ENCODE measurements at places on chromosomes 13 and 19.
A peak's percentile ranks its signal among the peaks of the same experiment; 100 is the strongest.

DNA sequence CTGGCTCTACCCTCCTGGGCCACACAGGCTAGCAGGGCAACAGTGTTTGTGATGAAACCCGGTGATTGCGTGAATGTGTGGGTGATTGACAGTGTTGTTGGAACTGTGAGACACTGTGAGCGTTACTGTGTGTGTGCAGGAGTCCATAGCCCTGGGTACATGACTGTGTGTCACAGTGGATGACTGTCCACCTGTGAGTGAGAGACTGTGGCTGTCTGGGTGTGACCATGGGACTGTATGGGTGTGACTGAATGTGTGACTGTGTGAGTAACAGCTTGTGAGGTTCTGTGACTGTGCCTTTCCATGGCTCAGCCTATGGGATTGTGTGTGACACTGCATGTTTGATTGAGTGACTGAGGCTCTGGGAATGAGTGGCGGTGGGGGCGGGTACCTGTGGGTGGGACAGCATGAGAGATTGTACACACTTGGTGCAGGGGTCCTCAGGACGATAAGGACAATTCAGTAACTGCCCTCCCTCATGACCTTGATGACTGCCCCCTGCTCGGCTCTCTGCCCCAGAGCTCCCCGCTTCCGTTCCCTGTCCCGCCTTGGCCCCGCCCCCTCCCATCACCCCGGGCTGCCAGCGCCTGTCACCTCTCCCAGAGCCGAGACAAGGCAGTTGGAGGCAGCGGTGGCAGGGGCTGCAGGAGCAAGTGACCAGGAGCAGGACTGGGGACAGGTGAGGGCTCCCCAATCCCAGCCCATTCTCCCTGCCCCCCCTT lies at the start of gene GIPR:
Gene GIPR, plus strand, starts transcription at position 602 of the 722 bp plus-strand sequence. CDS start 1,300 bp downstream, outside the sequence.
- no peak for DNase-seq

GRCh38 chr19:38437917-38438316 lies 4.4 kb downstream of the RYR1 start:
- no peak for DNase-seq

DNA sequence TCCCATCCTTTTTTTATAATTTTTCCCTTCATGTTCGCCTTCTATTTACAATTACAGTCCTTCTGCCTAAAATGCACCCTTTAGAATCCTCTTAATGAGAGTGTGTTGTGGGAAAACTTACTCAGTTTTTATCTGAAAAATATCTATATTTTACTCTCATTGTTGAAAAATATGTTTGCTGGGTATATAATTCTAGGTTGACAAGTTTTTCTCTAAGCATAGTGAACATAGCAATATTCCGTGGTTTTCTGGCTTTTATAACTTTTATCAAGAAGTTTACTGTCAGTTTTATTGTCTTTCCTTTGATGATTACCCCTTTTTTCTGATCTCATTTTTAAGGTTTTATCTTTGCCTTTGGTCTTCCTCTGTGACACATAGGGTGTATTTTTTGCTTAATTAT lies 57.3 kb downstream of the UQCRFS1 start:
- DNase-seq, result no peak

DNA sequence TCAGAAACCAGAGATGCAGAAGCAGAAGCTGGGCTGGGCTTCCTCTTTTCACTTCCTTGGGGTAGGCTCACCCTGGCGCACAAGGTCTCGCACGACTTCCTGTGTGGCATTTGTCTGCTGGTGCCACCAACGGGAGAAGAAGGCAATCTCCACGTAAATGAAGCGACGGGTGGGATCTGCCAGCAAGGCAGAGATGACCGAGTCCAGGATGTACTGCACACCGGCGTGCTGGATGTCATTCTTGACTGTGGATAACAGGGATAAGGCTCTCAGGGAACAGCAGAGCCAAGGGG lies 1.3 kb downstream of the MAN2B1 start:
- DNase-seq, result no peak

DNA sequence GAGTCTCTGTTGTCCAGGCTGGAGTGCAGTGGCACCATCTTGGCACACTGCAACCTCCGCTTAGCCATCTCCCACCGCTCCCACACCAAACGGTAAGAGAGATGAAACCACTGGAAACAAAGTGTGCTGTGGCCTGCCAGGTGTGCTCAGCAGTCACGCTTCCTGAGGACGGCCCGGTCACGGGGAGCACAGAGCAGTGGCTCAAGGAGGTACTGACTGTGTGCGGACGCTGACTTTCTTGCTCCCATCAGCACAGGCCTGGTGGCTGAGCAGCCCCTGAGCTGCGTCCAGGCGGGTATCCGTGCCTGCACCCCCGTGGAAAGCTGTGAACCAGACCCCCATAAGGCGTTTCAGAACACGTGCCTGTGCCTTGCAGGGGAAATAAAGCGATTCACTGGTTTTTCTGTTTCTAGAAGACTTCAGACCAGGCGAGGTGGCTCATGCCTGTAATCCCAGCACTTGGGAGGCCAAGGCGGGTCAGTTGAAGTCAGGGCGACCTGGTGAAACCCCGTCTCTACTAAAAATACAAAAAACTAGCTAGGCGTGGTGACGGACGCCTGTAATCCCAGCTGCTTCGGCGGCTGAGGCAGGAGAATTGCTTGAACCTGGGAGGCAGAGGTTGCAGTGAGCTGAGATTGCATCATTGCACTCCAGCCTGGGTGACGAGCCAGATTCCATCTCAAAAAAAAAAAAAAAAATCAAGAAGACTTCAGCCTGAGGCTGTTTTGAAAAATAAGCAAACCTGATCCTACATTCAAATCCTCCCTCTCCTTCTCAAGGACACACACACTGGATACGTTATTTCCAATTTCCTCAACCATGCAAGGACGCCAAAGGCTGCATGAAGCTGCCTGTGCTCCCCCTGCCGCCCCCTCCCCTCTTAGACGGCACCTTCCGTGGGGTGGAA lies 25.5 kb downstream of the ADPRHL1 start:
- DNase-seq, result no peak

GRCh38 chr19:9877780-9878510 lies 42.8 kb downstream of the PIN1 start:
- DNase-seq, result no peak

GRCh38 chr13:40232311-40233040 lies 434.0 kb downstream of the FOXO1 start:
- peak; percentile 23 for DNase-seq

DNA sequence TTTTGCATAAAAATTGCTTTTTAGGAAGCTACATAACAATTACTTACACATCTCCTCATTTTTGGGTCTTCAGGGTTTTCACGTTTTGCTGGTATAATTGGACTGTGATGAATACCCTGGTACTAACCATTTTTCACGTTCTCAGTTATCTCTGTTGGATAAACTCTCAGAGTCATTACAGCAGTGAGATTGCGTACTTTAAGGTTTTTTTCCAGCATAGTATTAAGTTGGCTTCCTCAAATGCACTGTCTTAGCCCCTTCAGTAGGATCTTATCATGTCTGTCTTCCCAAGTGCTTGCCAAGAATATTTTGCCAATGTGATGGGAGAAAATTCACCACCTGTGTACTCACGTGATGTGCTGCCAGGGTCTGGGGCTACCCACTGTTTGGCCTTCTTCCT lies 342.5 kb downstream of the TEX29 start:
- no peak for DNase-seq

- DNase-seq, result peak; percentile 62
These were observed 904.8 kb upstream of the PCDH20 start for GRCh38 chr13:62320129-62321108.

DNA sequence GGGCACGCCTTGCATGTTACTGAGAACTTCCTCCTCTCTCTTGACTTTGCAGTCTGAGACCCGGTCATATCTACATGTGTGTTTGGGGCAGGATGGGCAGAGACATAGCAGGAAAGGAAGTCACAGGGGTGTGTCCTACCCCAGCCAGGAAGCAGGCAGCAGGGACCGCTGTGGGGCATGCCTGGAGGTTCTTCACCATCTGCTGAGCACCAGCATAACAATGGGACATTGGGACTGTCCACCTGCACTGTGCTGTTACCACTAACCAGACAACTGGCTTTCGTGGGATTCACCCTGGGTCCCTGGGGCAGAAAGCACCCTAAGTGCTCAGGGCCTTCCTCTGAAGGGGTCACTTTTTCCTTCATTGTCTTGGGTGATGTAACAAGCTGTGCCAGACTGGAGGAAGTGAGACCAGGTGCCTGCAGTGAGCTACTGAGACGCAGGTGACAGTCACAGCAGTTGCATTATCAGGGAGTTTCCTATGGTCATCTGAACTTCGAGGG lies 2.6 kb upstream of the HAUS5 start:
- DNase-seq, result no peak

DNA sequence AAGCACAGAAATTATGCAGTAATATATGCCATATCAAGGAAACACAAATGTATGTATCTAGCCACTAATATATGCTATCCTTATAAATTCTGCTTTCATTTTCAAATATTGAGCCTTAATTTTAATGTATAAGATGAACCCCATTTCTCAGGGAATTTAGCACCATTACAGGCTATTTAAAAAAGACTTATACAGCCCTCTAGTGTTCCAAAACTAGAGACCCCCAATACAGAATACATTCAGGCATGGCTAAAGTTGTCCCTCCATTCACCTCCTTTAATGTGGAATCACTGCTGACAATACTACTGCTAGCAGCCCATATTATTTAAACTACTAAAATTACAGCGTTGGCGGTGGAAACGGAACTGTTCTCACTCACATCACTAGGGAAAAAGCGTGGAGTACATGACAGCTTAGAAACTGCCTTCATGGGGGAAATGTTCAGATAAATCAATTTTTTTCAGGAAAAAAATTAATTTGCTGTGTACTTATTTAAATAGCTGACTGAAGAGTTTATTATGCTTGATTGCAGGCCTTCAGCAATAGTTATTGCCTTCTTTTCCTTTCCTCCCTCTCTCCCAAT lies 541.0 kb downstream of the PCDH9 start:
- no peak for DNase-seq

DNA sequence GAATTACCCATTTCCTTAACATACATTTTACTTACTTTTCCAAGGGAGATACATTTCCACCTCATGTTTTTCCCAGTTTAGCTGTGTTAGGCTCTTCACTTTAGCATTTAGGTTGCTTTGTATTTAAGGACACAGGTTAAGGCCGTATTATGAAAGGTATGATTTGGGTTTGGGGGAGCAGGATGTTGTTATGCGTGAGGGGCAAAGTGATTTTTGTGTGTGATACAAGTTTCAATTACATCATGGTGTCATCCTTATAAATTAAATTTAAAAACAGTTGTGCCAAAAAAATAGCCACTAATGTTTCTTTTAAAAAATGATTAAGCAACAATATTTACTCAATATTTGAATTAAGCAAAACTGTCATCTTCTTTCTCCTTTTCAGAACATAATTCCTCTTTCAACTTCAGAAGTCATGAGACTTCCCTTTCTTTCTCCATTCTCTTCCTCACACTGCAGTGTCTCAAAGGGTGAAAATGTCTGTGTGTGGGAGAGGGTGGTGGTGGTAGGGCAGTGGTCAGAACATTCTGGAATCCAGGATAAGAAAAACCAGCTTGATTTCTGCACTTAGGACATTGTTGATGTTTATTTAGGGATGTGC lies 126.2 kb downstream of the KCNRG start:
- no peak for DNase-seq

GRCh38 chr13:110265682-110266430 lies 41.1 kb downstream of the COL4A1 start:
- no peak for DNase-seq

GRCh38 chr19:38319421-38320258 lies at the start of gene KCNK6:
Gene KCNK6 (plus strand): TSS chr19:38319845. CDS start chr19:38319951, 106 bp downstream.
- DNase-seq, result peak; percentile 66

- no peak for DNase-seq
These were observed 56.0 kb downstream of the ZAR1L start for GRCh38 chr13:32259116-32259515.

DNA sequence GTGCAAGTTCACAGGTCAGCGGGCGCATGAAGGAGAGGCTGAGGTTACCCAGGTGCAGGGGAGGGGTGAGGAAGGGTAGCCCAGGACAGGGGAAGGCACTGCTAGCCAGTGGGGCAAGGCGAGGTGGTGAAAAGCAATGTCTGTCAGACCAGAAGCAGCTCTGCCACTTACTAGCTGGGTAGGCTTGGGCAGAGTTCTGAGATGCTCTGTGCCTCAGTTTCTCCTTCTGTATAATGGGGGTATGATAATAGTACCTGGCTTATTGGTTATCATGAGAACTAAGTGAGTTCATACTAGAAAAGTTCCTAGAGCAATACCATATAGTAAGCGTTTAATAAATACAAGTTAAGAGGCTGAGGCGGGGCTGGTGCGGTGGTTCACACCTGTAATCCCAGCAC lies 14.3 kb upstream of the SCN1B start:
- DNase-seq, result no peak

GRCh38 chr19:39788244-39788643 lies 9.6 kb downstream of the LEUTX start:
- no peak for DNase-seq

- no peak for DNase-seq
These were observed 22.2 kb downstream of the NFIX start for GRCh38 chr19:13017306-13018034.

- DNase-seq, result no peak
These were observed 366.9 kb downstream of the KLF12 start for GRCh38 chr13:73767191-73767741.
